ENCODE measurements at places on chromosomes 12 and 14.

DNA sequence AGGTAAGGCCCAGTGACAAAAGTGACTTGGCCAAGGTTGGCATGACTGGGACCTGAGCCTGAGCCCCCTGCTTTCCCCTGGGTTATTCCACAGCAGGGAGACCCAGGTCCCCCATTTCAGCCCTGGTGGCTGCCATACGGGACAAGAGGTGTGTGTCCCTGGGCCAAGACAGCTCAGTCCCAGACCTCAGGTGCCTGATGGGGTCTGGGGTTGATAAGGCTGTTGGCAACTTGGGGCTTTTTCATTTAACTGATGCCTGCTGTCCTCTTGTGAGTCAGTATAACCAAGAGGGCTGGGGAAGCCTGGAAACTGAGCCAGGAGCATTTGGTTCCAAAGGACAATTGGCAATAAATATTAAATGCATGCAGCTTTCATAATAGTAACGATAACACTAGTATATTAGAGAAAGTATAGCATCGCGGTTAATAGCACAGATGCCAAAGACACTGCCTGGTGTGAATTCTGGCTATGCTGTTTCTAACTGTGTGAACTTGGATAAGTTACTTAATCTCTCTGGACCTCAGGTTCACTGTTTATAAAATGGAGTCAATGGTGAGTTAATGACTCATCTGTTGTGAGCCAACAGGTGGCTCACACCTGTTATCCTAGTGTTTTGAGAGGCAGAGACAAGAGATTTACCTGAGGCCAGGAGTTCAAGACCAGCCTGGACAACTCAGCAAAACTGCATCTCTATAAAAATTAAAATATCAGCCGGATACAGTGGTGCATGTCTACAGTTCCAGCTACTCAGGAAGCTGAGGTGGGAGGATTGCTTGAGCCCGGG is 898 bp downstream of the SDSL start:
- DNase-seq: no peak

DNA sequence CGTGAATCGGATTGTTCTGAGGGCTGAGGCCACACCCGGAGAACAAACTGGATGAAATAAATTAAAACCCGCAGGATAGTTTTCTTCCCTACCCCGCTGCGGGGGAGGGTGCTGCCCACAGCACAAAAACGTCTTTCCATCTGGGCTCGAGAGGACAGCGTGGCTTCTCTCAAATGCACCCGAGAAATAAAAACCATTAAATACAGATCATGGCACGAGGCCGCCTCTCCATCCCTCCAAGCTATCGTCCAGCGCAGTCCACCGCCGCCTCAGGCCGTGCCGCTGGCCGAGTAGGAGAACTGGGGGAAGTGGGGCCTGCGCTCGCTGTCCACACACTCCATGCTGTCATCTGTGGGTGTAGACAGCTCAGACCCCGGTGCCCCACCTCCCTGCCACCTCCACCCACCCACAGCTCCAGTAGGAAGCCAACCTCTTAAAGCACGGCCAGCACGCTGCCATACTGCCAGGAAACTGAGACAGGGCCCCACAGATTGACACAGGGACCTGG is 17.2 kb downstream of the SIVA1 start:
- DNase-seq: no peak

- no peak for DNase-seq
These were observed 85.1 kb downstream of the DIP2B start for GRCh38 chr12:50589650-50590435.

DNA sequence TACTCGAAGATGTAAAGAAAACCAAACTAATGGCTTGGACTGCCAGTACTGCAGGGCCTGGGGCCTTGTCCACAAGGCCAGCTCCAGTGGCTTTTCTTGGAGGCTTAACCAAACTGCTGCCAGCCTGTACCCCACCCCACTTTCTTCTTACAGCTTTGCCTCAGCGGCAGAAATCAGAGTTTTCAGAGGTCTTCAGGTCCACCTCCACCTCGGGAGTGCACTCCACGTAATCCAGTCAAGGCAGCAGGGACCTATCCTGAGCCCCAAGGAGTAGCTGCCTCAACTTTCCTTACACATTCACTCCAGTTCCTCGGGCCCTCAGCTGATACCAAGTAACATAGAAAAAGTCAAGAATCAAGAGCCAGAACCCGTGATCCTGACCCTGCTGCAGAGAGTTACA is 19.6 kb downstream of the PRMT8 start:
- no peak for DNase-seq

- DNase-seq: no peak
These were observed 184.4 kb downstream of the KIF26A start for GRCh38 chr14:104322531-104323366.

- no peak for DNase-seq
These were observed 140.8 kb downstream of the PTCSC3 start for GRCh38 chr14:36035675-36036074.

GRCh38 chr14:100785338-100785615 is 40.6 kb upstream of the MEG3 start:
- no peak for DNase-seq

DNA sequence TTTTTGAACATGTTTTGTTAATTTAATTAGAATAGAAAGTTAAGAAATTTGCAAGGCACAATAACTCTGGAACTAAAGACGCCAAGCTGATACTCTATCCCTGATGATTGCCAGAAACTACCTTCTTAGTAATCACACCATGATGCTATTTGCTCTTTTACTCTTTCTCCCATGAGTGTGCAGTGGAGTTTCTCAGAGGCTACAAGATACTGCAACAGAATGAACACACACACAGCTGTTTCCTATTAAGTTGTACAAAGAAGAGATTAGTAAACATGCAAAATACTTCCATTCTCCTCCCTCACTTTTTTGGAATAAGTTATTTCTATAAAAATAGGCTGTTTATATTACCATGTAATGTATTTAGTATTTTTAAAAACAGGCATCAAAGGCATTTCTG is 1367.5 kb downstream of the AACS start:
- DNase-seq: no peak
